ENCODE measurements at places on chromosomes 5 and 9.

DNA sequence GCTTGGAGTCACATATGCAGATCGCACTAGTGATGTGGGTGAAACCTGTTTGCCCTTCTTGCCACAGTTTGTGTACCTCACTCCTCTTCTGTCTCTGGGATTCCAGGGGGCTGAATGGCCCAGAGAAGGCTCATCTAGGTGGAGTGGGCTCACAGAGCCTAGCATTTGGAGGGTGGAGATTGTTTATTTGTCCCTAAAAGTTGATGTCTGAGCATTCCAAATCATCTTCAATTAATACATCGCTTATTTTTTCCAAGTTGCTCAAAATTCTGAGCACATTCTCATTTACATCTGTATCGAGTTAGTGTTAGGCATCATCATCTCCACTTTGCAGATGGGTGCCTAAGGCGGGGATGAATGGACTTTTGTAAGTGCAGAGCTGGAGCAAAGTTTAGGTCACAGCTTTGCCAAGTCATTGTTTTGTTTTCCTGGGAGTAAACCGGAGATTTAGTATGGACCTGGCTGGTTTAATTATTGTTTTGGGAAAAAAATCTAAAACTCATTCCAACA is 2.0 kb downstream of the ABL1 start:
- no peak for DNase-seq

GRCh38 chr9:20838218-20838617 is 154.2 kb downstream of the FOCAD start:
- no peak for DNase-seq

- DNase-seq: no peak
These were observed 102.9 kb downstream of the LIFR start for GRCh38 chr5:38453506-38453905.

DNA sequence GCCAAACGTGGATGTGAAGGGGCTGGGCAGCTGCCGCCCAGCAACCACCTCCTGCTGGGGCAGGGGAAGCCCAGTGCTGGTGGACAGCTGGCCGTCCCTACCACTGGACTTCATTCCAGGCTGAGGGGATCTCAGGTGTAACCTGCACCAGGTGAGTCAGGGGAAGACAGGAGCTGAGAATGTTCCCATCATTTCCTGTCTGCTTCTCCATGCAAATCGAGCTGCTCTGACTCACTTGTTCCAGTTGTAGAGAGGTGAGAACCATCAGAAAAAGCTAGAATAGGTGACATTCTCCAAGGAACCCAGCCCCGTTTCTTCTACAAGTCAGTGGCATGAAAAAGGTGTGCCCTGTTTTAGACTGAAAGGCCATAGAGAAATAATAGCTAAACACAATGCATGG is 21.8 kb upstream of the BARX1 start:
- DNase-seq: no peak

GRCh38 chr5:175092691-175093090 is 351.3 kb downstream of the DRD1 start:
- no peak for DNase-seq

DNA sequence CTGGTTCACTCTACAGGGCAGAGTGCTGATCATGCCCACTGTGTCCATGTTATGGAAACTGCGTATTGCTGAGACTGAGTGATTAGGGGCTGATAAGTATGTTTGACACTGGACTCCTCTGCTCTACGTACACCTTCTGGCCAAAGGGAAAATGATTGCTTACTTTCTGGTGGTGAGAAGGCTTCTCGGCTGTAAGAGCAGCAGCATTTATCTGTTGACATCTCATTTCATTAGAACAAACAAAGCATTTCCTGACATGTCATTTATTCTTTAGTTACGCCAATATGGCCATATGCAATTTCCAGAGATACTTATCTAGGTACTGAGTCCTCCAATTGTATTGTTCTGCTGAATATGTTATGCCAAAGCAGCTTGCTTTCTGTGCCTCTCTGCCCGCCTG is 5.6 kb downstream of the FAXDC2 start:
- DNase-seq: no peak

GRCh38 chr9:110936237-110936636 is 102.0 kb downstream of the LPAR1 start:
- DNase-seq: no peak

DNA sequence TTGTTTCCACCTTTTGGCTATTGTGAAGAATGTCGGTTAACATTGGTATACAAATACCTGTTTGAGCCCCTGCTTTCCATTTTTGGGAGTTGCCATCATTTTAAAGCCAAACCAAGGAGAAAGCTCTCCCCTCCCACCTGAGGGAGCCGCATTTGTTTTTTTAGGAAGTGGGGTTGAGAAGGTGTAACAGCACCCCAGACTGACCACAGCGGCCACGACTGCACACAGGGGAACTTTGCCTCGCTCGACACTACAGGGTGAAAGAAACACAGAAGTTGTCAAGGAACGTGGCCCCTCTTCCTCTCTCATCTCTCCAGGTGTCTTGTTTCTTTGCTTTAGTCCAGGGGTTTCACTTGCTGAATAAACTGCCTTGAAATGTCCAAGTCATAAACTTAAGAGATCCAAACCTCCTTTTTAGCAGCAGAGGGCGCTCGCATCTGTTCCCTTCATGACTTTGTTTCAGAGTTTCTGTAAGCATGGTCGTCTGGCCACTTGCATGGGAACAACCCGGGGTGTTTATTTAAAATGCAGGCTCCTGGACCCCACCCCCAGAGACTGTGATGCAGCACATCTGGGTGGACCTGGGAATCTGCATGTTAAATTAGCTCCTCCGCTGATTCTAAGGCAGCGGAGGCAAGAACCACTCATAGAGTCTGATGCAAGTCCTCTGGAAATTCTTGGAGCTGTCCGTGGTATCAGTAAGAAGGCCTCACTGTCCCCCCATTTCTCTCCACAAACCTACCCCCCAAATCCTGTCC is 2.1 kb upstream of the TTLL11 start:
- no peak for DNase-seq
